ENCODE measurements at places on chromosomes 3 and 15. TPM values are rescaled to one million over a fixed set of nuclear protein-coding genes. Genes with fewer than 3 reads are reported as not detected.
A peak's percentile ranks its signal among the peaks of the same experiment; 100 is the strongest.

GRCh38 chr15:70378126-70379031 lies 280.7 kb upstream of the TLE3 start:
- no peak for DNase-seq

- DNase-seq: peak; percentile 96
These were observed at the start of gene RNF13 for GRCh38 chr3:149812606-149813366. Gene RNF13, plus strand, starts transcription at chr3:149813215. Its CDS starts 32,812 bp downstream, at chr3:149846027.

- DNase-seq: no peak
These were observed 73.1 kb upstream of the FEZF2 start for GRCh38 chr3:62446337-62446940.

- no peak for DNase-seq
These were observed at the start of gene KCNAB1 for GRCh38 chr3:156120528-156121251. Gene KCNAB1, plus strand, starts transcription at chr3:156120578.

DNA sequence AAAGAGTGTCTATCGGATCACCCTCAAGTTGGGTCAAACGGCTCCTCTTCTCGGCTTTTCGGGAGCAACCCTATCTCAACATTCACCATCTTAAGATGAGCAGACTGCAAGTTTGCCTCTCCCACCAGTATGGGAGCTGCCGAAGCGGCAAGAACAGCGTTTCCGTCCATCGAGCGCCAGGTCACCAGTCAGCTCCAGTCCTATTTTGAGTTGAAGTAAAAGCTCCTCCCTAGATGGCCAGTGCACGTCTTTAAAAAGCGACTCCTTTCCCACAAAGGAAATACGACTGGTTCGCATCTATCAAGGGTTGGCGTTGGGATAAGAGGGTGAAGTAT lies 369 bp upstream of the U2SURP start:
- peak; percentile 58 for DNase-seq

FRG2C gene
- 0.33 TPM for total RNA-seq

TRH gene
- total RNA-seq: not detected

ZWILCH gene
- 8.2 TPM for total RNA-seq

AGTR1 gene
- total RNA-seq: 77.9 TPM

MYLK gene
- 181 TPM for total RNA-seq

COMMD4 gene
- 66.6 TPM for total RNA-seq

SEMA3G gene
- 70.1 TPM for total RNA-seq
